ENCODE measurements at places on chromosomes 13 and 19.

DNA sequence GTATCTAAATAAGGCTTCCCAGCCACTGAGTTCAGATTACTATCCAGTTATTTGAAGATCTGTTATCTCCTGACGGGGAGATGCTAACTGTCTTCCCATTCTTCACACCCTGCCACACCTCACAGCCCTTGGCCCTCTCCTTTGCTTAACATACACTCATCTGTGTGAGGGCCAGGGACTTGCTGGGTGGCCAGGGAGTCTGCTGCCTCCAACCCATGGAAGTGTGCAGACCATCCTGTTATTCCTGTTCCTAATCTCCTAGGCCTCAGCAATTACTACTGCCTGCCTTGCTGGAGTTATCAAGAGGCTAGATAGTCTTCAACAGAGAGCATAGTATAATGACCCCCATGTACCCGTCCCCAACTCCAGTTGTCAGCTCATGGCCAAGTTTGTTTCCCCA is 36.2 kb upstream of the GTF3A start:
- no peak for DNase-seq

DNA sequence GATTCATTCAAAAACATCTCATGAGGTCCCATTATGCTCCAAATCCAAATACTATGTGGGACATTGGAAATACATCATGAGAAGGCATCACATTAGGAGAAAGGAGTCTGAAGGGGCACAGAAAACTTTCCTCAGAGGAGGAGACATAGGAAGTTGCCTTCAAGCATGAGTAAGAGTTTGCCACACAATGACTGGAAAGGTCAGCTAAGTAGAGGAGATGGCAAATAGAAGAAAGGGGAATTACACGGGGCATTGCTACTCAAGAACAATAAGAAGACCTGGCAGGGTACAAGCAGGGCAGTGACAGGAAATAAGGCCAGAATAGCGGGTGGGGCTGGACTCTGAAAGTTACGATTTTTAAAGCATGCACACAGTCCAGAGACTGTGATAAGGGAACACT is 231.6 kb downstream of the SPRY2 start:
- DNase-seq: no peak

GRCh38 chr13:50543782-50544181 is 299.7 kb downstream of the DLEU7 start:
- no peak for DNase-seq

DNA sequence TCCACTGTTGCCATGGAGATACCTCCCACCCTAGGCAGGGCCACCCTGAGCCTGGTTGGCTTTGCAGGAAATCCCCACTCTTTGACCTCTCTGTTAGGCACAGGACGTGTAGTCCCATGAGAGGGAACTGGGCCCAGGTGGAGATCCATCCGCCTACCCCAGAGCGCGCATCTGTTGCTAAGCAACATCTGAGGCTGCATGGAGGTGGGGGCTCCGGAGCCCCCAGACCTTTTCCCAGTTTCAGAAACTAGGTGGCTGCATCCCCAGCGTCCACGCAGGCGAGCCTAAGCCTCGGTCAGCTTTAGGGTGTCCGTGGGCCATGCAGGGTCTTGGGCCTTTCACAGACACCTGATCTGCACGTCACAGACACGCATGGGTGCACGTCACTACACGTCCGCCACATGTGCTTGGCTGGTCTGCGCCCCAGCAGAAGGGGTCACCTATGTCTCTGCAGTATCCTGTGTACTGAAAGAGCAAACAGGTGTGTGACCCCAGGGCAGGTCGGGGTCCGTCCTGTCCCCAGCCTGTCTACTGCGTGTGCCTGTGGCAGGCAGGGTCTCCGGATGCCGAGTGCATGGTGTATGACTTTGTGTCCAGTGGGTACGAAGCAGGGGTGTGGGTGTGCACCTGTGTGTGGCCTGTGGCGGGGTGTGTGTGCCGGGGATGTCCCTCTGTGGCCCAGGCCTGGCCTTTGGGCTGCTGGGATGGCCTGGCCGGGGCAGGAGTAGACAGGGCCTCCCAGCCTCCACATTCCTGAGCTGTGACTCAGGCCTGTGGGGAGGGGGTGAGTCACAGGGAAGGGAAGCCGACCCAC is 4.1 kb upstream of the CIRBP start:
- no peak for DNase-seq

DNA sequence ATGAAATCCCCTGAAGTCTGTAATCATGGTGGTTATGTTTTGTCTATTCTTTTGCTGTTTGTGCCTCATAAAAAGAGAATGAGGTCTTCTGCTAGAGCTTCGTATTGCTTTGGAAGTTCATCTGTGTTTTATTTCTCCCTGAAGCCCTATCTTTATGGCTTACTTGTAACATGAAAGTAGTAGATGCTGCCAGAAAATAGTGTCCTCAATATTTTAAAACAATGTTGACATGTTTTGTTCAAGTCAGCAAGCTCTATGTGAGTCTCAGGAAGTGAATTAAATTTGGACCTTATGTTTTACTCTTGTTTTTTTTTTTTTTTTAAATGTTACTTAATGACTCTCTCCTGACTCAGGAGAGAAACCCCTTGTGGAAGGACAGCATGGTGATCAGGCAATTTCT is 130.5 kb downstream of the B3GLCT start:
- DNase-seq: no peak

DNA sequence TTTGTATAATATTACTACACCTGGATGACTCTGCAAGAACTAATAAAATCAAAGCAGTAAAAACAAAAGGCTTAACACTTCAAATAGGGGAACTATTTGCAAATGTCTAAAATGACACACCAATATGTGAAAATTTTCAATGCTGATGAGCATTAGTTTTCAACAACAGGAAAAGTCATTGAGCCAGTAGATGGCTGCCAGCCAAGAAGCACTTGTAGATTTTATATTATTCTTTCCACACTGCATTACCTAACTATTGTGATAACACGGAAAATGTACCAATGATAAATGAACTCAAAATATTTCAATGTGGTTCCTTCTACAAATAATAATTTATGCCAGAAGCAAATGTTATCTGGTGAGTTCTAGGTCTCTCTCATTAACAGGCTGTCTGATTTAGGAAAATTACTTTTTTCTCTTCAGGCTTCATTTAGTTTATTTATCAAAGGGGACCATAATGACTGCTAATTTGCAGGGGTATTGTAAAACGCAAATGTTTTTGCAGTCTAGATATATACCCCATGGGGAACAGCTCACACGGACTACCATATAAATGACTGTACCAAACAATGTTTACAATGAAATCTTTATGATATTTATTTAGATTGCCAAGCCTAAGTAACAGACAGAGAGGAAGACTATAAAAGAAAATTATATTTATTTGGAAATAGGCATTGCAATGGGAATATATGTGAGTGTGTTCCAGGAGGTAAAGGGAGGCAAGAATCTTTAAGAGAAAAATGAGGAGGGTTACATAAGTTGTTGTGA is 407.8 kb downstream of the LIG4 start:
- no peak for DNase-seq

GRCh38 chr13:50593207-50593606 is 250.3 kb downstream of the DLEU7 start:
- no peak for DNase-seq

DNA sequence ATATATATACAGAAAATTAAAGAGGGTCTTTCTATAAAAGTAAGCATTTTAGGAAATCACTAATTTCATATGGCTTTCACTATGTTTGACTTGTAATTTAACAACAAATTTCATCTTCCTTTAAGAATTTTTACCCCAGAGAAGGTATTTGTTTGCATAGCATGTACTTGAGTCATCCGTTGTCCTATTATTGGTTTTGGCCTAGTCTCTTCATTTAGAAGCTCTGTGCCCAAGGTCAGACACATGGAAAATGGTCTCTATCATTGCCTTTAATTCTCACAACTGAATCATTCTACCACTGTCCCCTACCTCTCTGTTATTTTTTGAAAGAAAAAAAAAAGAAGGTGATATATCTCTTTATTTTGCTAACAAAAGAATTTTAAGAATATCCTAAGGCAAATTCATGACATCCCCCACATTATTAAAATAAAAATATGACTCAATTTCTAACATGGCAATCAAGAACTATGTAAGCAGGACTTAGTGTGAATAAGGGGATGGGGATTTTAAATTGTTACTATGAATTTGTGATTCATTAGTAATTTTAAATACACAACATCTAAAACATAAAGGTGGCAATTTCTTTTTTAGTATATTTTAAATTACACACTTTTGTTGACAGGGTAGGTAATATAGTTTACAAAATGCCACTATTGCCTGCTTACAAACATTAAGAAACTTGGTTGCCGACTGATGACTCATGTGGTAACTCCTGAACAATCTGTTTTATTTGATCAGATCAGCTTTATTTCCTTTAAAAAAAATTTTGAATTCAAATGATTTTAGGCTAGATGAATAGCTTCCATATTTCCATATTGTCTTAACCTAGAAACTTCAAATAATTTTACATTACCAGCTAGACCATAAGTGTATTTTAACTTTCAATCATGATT is 13.9 kb downstream of the SLITRK5 start:
- no peak for DNase-seq

GRCh38 chr19:48591021-48591420 is 15.5 kb upstream of the SPACA4 start:
- no peak for DNase-seq

- no peak for DNase-seq
These were observed 2.9 kb upstream of the FTL start for GRCh38 chr19:48962029-48962848.

DNA sequence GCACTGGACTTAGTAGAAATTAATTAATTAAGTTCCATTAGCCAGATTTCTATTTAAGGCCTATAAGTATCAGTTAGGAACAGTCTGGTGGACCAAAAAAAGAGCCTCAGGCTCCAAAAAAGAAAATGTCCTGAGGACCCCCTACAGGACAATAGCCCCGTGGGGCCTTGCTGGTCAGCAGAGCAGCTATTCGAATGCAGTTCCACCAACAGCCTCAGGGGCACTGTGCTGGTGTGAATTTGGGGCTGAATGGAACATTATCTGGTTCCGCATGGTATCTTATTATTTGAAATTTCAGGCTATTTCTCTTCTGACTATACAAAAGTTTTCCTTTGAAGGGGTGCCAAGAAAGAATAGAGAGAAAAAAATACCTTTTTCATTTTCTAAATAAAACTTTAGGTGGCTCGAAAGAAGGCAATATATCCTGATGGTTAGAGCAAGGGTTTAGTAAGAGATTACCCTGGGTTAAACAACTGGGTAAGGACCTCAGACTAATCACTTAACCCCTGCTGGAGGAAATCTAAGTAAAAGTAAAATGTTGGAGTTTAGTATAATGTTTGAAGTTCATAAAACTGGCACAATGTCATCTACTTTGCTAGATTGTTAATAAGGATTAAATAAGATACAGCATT is 147.2 kb downstream of the MIPEP start:
- DNase-seq: no peak

GRCh38 chr19:29812080-29812880 is 489 bp downstream of the CCNE1 start:
- DNase-seq: peak; percentile 18

GRCh38 chr19:9702186-9702585 is 27.3 kb upstream of the ZNF562 start:
- no peak for DNase-seq

- no peak for DNase-seq
These were observed 10.8 kb downstream of the F2RL3 start for GRCh38 chr19:16899566-16900075.

- no peak for DNase-seq
These were observed 23.5 kb upstream of the MIER2 start for GRCh38 chr19:367963-368629.

GRCh38 chr13:99980824-99981734 is 505 bp upstream of the ZIC2 start:
- no peak for DNase-seq

GRCh38 chr19:47100290-47100689 is 13.3 kb downstream of the ZC3H4 start:
- DNase-seq: no peak

DNA sequence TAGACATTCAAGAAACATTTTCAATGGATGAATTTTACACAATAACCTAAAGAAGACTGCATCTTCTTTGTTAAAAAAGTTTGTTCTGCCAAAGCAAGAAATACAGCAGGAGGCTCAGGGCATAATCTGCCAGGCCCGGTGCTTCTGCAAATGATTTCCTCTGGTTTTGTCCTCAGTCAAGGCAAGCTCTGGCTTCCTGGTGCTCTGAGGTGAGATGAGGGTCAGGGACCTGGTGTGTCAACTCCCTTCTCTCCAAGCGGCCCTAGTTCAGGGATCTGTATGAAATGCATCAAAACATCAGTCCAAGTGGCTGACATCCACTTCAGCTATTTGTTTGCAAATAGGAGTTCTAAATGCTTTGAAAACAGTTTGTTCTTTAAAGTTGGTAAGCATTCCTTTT is 31.6 kb downstream of the LACC1 start:
- no peak for DNase-seq

DNA sequence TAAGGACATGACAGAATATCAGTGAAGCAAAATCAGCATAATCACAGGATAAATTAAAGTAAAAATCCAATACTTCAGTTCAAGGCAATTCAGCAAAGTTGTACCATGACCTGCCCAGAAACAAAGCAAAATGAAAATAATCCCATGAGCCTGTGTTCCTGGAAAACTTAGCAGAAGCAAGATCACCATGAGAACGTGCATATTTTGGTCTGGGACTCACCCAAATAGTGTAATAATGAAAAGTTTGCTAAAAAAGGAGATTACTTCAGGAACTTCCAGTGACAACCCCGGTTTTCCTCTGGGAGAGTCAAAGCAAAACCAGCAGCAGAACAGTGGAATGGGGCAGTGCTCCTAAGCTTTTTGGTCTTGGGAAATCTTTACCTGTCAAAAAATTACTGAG is 14.9 kb upstream of the RPL21 start:
- DNase-seq: no peak

DNA sequence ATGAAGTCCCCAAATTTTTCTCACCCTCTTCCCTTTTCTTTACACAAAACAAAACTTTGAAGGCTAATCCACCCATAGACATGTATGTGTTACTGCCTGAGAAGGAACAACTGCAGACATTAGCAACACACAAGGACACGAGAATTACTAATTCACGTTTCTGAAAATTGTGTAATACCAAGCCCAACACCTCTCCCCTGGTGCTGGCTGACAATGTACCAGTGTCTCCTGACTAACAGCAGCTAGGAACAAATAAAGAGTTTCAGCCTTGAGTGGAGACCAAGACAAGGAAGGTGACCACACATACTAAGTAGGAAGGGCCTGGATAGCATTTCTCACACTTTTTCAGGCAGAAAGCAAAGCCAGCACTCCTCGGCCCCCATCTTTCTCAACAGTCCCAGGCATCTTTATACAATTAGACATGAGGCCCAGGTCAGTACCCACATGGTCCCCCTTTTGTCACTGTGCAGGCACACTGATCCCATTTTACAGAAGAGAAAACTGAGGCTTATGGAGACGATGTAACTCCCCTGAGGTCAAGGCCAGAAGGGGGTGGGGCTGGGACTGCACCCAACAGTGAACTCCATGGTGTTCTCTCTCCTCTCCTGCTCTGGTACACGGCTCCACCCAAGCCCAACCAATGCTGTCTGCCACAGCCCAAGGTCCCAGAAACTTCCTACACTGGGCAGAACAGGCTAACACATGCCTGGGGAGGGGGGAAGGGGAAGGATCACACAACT is 8.7 kb downstream of the BRD4 start:
- no peak for DNase-seq

- no peak for DNase-seq
These were observed 15.4 kb upstream of the KPTN start for GRCh38 chr19:47499371-47499770.

All from T follicular helper cell (primary cell).